ENCODE measurements at places on chromosomes 7 and 10.

DNA sequence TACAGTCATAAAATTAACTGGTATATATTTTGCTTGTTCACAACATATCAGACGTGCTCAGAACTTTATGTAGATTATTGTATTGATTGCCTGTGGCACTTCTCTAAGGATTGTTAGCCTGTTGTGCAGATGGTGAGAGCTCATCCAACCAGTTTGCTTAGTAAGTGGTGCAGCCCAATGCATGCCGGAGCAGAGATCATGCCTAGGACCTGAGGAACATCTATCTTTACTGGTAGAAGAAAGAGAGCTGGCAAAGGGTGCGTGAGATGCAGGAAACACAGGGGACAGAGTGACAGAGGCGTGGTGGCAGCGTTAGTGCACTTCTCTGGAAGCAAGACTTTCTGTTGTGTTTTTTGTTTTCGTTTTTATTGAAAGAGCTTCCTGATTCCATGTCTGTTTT lies 35.9 kb downstream of the CCM2 start:
- no peak for DNase-seq

GRCh38 chr10:33249659-33250345 lies 84.7 kb downstream of the NRP1 start:
- DNase-seq: no peak

DNA sequence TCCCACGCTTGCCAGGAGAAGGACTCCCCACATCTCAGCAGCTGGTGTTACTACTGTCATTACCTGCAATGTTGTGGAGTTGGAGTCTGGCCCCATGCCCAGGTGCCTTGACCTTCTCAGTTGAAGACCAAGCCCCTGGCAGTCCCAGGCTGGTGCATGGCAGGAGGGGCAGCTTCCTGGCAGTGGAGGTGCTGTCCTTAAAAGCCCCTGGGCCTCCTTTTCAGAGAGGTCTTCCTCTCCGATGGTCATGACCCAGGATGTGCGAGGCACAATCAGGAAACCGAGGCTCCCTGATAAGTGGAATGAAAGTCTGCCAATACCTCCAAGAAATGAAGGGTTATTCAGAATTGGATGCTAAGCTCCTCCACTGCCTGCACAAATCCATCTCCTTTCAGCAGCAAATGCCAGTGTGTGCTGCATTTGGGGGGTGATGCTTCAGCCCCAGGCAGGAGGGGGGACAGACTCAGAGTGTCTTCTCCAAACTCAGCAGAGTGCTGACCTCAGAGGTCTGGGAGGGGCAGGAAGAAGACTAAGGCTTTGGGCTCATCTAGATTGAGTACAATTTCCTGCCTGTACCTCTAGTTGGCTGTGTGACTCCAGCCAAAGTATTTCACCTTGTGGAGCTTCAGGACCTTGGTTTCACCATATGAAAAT lies 97.0 kb upstream of the DDC start:
- DNase-seq: no peak

DNA sequence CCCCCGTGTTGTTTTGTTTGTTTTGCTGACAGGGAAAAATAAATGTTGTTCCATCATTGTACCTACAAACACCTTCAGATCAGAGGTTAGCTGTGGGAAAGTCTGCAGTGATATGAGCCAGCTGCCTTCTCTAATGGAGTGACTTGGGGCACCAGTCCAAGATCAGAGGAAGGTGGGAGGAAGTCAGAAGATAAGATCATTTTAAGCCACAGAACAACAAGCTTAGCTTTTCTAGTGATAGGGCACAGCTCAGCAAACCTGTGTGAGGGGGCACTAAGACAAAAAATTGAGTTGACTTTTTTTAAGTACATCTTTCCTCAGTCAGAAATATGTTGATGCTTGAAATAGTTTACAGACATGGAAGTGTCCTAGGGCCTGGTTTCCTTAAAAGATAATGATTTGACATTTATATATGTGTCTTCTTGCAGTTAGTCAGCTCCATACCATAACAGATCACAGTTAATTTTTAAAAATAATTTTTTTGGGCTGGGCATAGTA lies 240.3 kb upstream of the KAT6B start:
- no peak for DNase-seq

- no peak for DNase-seq
Observed at GRCh38 chr7:115034515-115034914, 112.6 kb downstream of the MDFIC start.

- DNase-seq: peak; percentile 67
Observed at GRCh38 chr10:3173171-3173878, 743 bp upstream of the PITRM1 start.

DNA sequence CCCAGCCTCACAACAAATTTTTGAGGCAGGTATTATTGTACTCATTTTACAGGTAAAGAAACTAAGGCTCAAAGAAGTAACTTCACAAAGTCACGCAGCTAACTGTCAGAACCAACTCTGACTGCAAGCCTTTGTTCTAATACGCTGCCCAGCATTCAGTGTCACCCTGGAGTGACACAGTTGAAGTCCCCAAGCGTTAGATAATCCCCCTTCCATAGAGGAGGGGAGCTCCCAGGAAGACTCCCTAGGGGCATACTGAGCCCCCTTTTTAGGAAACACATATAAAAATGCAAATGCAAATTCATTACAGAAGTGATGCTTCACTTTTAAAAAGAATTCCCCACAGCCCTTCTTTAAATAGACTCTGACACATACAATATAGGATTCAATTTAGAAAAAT lies 101.0 kb upstream of the MACROH2A2 start:
- no peak for DNase-seq

- DNase-seq: no peak
Observed at GRCh38 chr10:125096371-125096770, 64.0 kb downstream of the CTBP2 start.

DNA sequence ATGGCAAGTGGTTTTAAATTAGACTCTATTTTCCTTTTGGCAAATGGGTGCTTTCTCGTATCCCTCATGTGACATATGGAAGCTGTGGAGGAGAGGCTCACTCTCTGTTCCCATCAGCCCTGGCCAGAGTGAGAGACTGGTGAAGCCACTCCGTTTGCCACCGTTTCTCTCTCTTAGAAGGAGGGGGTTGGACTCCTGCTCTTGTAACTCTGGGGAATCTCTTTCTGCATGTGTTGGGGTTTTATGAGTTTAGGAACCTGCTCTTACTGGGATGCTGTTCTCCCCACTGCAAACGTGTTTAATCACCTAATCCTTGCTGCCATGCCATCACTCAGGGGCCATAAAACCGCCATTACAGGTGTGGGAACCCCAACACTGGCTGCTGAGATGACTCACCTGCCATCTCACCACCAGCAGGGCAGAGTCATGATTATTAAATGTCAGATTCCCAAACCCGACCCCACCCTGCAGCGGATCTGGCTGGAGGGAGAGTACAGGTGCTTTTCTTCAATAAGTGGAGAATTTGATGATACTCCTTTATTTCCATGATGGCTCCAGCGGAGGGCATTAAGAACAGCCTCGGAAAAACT lies 103.2 kb downstream of the ADCY1 start:
- no peak for DNase-seq

- DNase-seq: no peak
Observed at GRCh38 chr7:80235334-80235733, 100.7 kb downstream of the GNAI1 start.

DNA sequence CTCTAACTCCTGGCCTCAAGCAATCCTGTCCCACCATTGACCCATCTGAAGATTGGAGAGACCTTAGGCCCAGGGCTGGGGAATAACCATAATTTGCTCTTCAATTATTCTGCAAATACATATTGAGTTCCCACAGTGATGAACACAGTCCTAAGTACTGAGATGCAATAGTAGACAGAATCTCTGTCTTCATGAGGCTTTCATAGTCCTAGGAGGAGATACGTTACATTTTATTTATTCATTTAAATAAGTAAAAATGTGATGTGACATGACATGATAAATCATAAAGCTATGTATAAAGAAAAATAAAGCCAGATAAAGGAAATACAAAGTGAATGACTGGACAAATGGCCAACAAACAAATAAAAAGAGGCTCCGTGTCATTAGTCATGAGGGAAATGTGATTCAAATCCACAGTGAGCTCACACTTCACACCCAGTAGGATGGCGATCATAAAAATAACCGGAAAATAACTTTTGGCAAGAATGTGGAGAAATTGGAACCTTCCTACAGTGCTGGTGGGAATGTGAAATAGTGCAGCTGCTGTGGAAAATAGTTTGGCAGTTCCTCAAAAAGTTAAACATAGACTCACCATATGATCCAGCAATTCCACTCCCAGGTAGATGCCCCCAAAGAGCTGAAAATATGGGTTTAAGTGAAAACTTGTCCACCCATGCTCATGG lies 52.1 kb upstream of the JCAD start:
- no peak for DNase-seq

DNA sequence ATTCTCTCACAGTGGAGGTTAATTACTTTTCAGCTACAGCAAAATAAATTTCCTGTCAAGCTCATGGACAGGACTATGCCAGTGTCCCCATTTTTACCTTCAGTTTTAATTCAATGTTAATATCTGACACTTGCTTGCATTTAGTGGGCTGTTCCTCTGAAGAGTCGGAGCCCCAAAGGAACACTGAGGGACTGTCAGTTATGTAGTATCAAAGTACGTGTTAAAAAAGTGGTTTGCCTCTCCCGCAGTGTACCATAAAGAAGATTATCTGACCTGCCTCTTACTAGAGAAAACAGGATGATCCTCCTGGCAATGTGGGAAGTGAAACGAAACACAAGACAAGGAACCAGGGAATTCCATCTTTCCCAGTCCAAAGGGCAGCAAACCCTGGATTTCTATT lies 1010.9 kb upstream of the PHF14 start:
- no peak for DNase-seq

GRCh38 chr10:35824704-35825103 lies 182.6 kb upstream of the FZD8 start:
- no peak for DNase-seq

DNA sequence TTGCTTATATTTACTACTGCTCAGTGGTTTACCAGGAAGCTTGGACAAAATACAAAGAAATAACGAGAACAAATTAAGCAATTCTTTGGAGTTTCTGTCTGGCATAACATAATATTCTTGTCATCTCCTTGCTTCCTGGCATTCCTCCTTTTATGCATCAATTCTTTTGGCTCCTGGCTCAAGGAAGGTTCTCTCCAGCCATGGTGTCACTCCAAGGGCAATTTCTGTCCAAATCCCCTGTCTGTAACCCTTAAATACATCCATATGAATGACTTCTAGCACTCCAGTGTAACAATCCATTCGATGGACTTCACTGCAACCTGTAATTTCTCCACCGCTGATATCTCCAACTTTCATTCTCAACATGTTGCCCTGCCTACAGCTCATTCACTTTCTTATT lies 617.7 kb upstream of the ANKRD30A start:
- no peak for DNase-seq

DNA sequence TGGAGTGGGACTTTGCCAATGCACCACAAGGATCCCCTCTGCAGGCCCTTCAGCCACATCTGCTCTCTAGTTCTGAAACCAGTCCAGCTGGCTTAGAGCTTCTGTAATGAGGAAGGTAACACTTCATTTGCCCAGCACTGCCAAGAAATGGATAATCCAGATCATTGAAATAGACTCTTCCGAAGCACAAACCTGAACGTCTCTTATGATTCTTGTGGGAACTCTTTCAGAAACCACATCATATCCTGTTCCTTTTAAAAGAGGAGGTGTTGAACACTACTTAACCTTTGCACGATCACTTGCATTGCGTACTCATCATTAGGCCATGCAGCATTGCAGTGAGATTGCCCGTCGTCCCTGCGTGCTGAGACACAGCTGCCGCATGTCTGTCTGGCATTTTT lies 25.8 kb upstream of the PLPP4 start:
- DNase-seq: no peak

GRCh38 chr7:114889646-114890285 lies 32.1 kb upstream of the MDFIC start:
- DNase-seq: no peak

- DNase-seq: no peak
Observed at GRCh38 chr7:132336797-132337196, 239.5 kb downstream of the PLXNA4 start.

DNA sequence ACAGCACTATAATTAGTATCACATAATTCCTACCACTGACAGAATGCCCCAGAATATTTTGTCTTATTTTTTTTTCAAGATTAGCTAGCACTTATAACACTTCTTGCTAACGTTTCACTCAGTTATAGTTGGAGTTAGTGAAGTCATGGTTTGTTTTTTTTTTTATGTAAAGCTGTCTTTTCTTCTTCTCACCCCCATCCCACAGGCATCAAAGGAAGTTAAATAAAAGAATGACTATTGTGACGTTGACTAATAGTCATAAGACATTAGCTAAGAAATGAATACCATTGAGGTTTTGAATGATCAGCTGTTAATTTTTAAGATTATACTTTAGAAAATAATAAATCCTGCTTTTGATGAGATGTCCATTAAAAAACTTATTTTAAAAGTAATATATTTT lies 498.3 kb downstream of the GFRA1 start:
- no peak for DNase-seq

GRCh38 chr7:5622746-5623145 lies 158.7 kb downstream of the RNF216 start:
- DNase-seq: no peak

- no peak for DNase-seq
Observed at GRCh38 chr7:21603972-21604749, 61.3 kb downstream of the DNAH11 start.

DNA sequence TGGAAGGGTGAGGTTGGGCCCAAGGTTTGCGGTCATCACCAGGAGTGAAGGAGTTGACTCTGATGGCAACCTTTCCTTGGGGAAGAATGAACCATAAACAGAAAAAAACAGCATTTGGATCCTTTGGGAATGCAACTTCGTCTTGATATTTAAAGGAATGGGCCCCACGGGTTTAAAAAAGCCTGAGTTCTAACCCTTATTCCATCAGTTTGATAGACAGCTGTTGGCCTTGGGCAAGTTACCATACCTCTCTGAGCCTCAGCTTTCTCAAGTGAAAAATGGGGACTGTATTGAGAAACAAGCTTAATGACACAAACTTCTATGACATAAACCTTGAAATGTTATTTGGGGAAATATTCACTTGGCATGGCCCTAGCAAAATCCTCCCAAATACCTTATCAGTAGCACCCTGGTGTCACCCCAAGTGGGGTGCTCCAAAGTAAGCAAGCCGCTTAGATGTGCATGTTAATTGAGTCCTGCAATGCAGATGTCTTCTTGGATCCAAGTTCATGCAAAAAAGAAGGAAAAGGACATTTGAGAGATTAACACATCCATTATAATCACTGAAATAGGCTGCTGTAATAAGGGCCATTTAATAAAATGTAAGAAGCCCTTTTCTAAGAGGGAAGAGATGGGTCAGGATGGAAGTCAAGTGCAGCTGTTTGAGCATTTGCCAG lies 13.8 kb downstream of the MXI1 start:
- no peak for DNase-seq

DNA sequence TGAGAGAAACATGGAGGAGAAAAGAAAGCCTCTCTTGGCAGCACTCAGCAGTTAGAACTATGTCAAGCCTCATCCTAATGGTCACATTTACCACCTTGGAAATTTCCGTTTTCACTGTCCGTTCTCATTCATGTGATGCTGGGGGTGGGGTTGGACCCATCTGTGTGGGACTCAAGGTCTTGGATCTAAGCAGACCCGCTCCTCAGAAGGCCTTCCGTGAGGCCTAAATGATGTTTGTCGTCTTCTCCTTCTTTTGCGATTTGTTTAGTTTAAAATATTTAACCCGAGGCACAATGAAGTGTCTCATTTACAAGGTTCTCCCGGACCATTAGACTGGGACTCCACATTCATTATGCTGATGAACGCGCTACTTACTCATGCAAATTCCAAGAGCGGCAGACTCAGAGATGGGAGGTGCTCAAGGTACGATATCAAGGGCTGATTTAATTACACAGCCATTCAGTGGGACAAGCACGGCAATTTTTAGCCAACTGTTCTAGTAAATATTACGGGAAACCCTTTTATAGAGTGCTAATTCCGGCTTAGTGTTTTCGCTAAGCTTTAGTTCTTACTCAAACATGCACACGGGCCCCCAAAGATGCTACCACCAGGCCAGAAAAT lies 109.1 kb upstream of the EFCAB10 start:
- DNase-seq: no peak

GRCh38 chr10:119665901-119666708 lies 14.9 kb downstream of the BAG3 start:
- DNase-seq: no peak

Measured in NCI-H1417 treated with DMSO at 0.1 percent for 48 hours (cell line).